ENCODE measurements at places on chromosomes 16 and 17. TPM values are rescaled to one million over a fixed set of nuclear protein-coding genes. Genes with fewer than 3 reads are reported as not detected.

GRCh38 chr17:21375757-21376080 lies 438 bp upstream of the KCNJ12 start:
- H3K4me3 ChIP-seq, result no peak overlapping the region
- no peak overlapping the region for H3K27ac ChIP-seq
- no peak for DNase-seq
- no peaks in the 10 kb centered on the region for H3K36me3 ChIP-seq
- peaks cover 29% of the 10 kb centered on the region for H3K27me3 ChIP-seq
- H3K4me1 ChIP-seq, result no peaks in the 10 kb centered on the region

DNA sequence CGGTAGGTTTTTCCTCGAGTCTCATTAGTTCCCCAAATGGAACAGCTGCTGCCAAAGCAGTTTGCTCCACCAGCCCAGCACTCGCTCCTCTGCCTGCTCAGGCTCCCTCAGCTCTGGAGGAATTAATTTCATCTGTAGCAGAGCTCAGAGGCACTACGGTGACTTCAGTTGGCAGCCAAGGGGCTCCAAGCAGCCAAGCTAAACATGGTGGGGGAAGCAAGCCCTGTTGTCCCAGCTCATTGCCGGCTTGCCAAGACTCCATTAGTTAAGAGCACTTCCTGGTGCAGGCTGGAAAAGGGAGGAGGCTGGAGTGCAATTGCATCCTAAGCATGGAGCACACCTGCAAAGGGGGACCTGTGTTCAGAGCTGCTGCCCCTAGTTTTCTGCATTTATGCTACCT lies 78.7 kb upstream of the GPRC5B start:
- no peaks in the 10 kb centered on the region for H3K36me3 ChIP-seq
- no peaks in the 10 kb centered on the region for H3K4me1 ChIP-seq
- DNase-seq, result no peak

GRCh38 chr16:86261379-86261778 lies 248.9 kb upstream of the FOXF1 start:
- H3K4me1 ChIP-seq, result no peaks in the 10 kb centered on the region
- no peak overlapping the region for H3K27ac ChIP-seq
- DNase-seq, result peak; percentile 57
- peaks cover 48% of the 10 kb centered on the region for H3K27me3 ChIP-seq

The CIBAR2 gene
- total RNA-seq, result not detected

DNA sequence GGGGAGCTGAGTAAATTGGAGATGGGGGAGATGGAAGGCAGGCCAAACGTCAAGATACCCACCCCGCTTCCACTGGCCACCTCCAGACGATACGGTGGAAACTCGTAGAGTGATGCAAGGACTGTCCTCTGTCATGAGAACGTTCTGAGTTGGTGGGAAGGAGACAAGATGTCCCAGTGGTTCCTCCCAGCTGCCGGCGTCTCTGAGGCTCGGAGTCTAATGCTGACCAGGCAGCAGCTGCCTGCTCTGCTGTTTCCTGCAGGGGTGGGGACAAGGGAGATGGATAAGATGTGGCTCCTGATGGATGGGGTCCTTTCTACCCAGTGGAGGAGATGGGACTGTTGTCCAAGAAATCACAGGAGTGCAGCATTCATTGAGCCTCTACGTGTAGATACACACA lies 28.2 kb upstream of the C1QL1 start:
- no peaks in the 10 kb centered on the region for H3K36me3 ChIP-seq
- peaks cover 69% of the 10 kb centered on the region for H3K27me3 ChIP-seq
- no peak overlapping the region for H3K27ac ChIP-seq
- no peak overlapping the region for H3K4me3 ChIP-seq

DNA sequence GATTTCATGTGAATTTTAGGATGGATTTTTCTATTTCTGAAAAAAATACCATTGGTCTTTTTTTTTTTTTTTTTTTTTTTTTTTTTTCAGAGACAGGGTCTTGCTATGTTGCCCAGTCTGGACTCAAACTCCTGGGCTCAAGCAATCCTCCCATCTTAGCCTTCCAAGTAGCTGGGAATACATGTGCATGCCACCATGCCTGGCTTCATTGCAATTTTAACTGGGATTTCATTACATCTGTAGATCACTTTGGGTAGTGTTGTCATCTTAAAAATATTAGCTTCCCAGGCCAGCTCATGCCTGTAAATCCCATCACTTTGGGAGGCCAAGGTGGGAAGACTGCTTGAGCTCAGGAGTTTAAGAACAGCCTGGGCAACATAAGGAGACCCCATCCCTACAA lies 54.8 kb downstream of the TOM1L2 start:
- H3K36me3 ChIP-seq, result no peaks in the 10 kb centered on the region
- H3K27ac ChIP-seq, result no peak overlapping the region
- H3K27me3 ChIP-seq, result no peaks in the 10 kb centered on the region
- peaks cover 32% of the 10 kb centered on the region for H3K4me1 ChIP-seq
- no peak overlapping the region for H3K4me3 ChIP-seq
- no peak for DNase-seq

DNA sequence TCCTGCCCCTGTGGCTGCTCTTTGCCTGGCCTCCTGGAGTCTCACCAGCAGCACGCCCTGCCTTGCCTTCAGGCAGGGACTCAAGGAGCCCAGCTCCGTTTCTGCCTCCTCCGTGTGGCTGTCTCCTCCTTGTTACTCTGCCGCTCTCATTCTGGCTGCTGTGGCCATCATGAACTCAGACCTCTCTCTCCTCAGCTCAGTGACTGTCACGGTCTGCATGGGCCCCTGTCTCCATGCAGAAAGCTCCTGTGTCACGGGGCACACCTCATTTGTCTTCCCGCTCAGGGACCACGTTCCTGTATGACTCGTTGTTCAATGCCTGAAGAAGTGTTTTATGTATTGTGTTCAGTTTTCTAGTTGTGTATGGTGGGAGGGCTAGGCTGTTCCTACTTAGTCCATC lies 25.3 kb downstream of the RPTOR start:
- H3K36me3 ChIP-seq, result no peaks in the 10 kb centered on the region
- peaks cover 7% of the 10 kb centered on the region for H3K4me1 ChIP-seq
- H3K27me3 ChIP-seq, result no peaks in the 10 kb centered on the region
- no peak overlapping the region for H3K4me3 ChIP-seq

DNA sequence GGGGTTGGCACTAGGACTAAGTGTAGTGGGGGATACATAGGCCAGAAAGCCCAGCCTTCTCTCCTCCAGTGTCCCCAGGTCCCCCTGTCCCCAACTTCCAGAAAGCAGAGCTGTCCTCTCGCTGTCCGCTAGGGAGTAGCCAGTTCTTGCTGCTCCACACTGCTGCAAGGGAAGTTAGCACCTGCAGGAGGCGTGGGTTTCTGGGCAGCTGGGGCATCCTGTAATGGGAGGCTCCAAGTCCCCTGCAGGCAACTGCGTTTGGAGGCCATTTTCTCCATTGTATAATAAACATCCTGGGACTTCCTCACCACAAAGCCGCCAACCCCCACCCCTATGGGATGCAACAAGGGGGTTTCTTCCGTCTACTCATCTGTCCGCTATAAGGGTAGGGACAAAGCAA lies 1.7 kb downstream of the RPRML start:
- peaks cover 75% of the 10 kb centered on the region for H3K27me3 ChIP-seq
- H3K36me3 ChIP-seq, result no peaks in the 10 kb centered on the region
- H3K4me3 ChIP-seq, result no peak overlapping the region
- peak; percentile 58 for DNase-seq
- H3K27ac ChIP-seq, result no peak overlapping the region
- H3K4me1 ChIP-seq, result no peaks in the 10 kb centered on the region

DNA sequence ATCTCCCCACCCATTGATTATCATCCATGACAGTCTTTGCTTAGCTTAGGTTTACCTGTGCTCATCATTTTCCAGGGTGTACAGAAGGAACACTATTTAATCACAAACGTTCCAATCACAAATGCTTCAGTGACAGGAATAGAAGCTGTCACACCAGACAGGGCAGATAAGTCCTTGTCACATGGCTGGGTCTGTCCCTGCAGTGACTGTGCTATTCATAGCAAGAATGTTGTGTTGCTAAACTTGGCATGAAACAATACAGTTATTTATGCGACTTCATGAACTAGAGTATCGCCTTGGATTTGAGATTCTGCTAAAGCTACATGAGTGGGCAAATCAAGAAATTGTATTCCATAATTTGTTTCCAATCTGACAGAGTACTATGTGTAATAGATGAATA lies 108.4 kb downstream of the CDH13 start:
- no peaks in the 10 kb centered on the region for H3K36me3 ChIP-seq
- no peak overlapping the region for H3K27ac ChIP-seq
- no peaks in the 10 kb centered on the region for H3K27me3 ChIP-seq
- no peak overlapping the region for H3K4me3 ChIP-seq
- H3K4me1 ChIP-seq, result no peaks in the 10 kb centered on the region

The RNF43 gene
- total RNA-seq, result 2.9 TPM

DNA sequence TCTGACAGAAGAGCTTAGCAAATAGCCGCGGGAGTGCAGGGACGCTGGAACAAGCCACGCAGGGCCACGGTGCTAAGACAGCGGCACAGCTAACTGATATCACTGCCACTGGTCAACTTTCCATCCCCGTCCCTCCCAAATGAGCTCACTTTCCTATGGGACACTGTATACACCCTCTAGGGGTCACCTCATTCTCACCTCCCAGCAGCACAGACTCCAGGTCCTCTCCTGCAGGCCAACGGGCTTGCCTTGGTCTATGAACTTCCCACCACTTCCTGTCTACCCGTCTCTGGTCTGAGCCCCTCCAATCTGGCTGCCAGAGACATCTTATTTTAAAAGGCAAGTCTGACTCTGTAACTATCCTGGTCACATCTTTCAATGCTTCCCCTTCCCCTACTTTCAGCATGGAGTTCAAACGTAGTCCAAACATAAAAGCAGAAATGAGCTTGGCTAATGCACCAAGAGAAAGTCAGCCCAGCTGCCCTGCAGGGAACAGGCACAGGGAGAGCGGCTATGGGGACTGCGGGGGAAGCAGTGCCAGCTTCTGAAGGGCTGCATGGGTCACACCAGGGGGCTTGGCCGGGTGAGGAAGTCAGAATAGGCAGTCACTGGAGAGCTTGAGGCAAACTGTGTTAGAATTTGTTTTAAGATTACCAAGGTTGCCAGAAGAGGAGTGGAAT lies 26.3 kb upstream of the SLC38A8 start:
- H3K36me3 ChIP-seq, result peaks cover 41% of the 10 kb centered on the region
- no peaks in the 10 kb centered on the region for H3K27me3 ChIP-seq
- DNase-seq, result no peak
- H3K4me1 ChIP-seq, result no peaks in the 10 kb centered on the region

The MFAP4 gene
- not detected for total RNA-seq

The KRTAP4-9 gene
- total RNA-seq, result not detected

DNA sequence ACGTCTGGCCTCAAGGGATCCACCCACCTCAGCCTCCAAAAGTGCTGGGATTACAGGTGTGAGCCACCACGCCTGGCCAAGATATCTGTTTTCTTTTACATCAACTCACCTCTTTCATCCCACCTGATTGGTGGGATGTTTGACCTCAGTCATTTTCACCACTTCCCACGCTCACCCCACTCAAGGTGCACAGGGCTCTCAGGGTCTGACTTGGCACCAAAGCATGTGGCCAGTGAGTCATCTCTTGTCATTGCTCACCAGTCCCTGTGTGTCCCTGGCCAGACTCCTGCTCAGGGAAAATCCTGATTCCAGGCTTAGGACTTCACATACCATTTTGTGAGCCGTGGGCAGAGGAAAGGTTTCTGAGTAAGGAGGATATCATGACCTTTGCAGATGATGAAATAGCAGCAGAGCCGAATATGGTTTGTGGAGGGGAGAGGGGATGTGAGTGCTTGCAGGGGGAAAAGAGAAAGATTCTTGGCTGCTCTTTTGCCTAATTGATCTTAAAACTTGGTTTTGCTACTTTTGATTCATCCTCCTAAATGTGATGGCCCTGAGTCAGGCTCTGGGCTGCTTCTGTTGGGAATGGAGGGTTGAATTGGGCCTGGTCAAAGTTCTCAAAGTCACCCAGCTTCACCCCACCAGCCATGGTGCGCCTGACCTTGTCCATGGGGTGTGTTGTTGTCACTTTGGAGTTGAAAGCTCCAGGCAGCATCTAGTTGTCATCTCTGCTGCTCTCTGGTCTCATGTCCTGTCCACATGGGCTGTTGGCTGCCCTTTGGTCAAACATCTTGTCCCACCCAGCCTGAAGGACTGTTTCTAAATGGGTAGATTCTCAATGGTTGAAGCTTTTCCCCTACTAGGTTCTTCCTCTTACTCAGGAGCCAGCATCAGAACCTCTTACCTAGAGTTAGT lies 6.0 kb upstream of the KCNH6 start:
- no peak overlapping the region for H3K4me3 ChIP-seq
- peaks cover 20% of the 10 kb centered on the region for H3K4me1 ChIP-seq
- H3K36me3 ChIP-seq, result no peaks in the 10 kb centered on the region

- H3K27ac ChIP-seq, result no peak overlapping the region
- peaks cover 30% of the 10 kb centered on the region for H3K27me3 ChIP-seq
- H3K36me3 ChIP-seq, result peaks cover 11% of the 10 kb centered on the region
These were observed 14.4 kb downstream of the GUCY2D start for GRCh38 chr17:8016632-8017424.

GRCh38 chr17:13320046-13320785 lies 281.5 kb downstream of the HS3ST3A1 start:
- no peaks in the 10 kb centered on the region for H3K36me3 ChIP-seq
- no peaks in the 10 kb centered on the region for H3K27me3 ChIP-seq
- no peak for DNase-seq
- H3K4me1 ChIP-seq, result no peaks in the 10 kb centered on the region

The ENO3 gene
- total RNA-seq, result 12.9 TPM
